Trophoblast cell (in vitro differentiated cells and primary cell): ENCODE measurements at places on chromosomes 3 and 15.

DNA sequence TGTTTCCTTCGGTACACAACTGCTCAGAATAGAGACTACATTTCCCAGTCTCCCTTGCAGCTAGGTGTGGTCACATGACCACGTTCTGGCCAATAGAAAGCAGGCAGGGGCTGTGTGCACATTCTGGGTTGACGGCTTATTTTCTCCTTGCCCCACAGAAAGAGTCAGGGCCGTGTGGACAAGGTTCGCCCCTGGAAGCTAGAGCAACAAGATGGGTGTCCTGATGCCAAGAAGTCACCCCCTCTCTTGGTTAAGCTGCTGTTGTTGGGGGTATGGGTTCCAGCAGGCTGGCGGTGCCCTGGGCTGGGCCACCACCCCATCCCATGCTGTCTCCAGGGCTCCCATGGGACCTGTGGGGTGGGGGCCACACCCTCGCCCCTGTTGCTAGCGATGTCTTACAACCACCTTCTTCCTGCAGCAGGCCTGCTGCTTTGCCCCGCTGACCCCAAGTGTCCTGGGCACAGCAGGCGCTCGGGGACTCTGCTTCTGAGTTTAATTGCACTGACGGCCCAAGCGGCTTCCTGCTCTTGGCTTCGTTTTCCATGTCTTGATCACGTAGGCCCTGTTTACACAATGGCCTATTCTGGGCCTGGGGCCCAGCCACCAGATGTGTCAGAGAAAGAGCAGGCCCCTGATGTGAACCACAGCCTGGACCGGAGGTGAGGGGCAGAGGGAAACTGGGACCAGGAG lies 24.9 kb downstream of the ABTB1 start:
- no peaks in the 10 kb centered on the region for H3K27me3 ChIP-seq
- H3K36me3 ChIP-seq = no peaks in the 10 kb centered on the region
- peaks cover 9% of the 10 kb centered on the region for H3K4me1 ChIP-seq
- no peak overlapping the region for H3K4me3 ChIP-seq
- no peak overlapping the region for H3K27ac ChIP-seq

DNA sequence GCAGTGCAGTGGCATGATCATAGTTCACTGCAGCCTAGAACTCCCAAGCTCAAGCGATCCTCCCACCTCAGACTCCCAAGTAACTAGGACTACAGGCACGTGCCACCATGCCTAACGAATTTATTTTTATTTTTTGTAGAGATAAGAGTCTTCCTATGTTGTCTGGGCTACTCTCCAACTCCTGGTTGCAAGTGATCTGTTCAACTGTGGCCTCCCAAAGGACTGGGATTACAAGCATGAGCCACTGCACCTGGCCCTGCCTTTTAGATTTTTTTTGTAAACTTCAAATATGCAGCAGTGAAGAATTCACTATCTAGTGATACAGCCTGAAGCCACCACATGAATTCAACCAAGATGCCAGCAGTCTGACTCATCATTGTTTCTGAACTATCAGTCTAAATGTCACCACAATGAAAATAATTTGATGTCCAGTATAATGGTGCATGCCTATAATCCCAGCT lies 32.7 kb downstream of the UBXN7 start:
- peaks cover 6% of the 10 kb centered on the region for H3K4me1 ChIP-seq
- H3K27ac ChIP-seq = no peak overlapping the region
- no peak overlapping the region for H3K4me3 ChIP-seq

- no peak overlapping the region for H3K4me3 ChIP-seq
- no peaks in the 10 kb centered on the region for H3K4me1 ChIP-seq
- no peak overlapping the region for H3K27ac ChIP-seq
- no peaks in the 10 kb centered on the region for H3K36me3 ChIP-seq
- DNase-seq = no peak
Measured at GRCh38 chr3:146468234-146468633, 1.1 kb downstream of the PLSCR2 start.

DNA sequence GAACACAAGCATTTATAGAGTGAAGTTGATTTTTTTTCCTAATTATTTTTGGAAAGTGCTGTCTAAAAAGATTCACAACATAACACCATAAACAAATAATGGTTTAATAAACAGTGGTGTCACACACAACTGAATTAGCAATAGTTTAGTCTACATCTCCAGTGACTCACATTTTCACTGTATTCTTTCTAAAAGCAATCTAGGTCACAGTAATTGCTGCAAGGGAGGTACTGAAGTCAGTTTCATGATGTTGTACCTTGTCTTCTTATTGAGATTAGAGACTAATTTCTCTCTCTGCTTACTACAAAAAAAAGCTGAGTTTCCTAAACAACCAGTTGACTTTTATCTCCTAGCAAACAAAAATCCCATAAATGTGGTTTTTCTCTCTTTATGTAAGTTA lies 29.6 kb downstream of the PLSCR4 start:
- H3K4me1 ChIP-seq = peaks cover 4% of the 10 kb centered on the region
- no peak for DNase-seq
- H3K27me3 ChIP-seq = no peaks in the 10 kb centered on the region
- H3K4me3 ChIP-seq = no peak overlapping the region
- no peaks in the 10 kb centered on the region for H3K36me3 ChIP-seq

- H3K27ac ChIP-seq = no peak overlapping the region
- H3K36me3 ChIP-seq = no peaks in the 10 kb centered on the region
- DNase-seq = no peak
- no peaks in the 10 kb centered on the region for H3K4me1 ChIP-seq
Measured at GRCh38 chr3:156344215-156344614, 210.7 kb downstream of the SSR3 start.

DNA sequence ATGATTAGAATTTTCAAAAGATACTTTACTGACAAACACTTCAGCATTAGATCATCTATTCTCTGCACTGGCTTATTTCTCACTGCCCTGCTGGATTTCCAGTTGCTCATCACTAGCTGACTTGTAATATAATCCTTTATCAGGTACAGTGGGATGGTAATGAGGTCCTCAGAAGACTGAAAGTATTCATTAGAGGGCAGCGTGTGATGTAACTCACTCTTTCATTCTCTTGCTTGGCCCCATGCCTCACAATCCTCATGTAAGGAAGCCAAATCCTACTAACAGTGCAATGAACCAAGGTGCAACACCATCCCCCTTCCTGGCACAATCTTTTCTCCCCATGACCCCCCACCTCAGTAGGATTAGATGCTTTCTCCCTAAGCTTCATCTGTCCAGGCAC lies 289.9 kb downstream of the CTNNB1 start:
- DNase-seq = no peak
- H3K27ac ChIP-seq = no peak overlapping the region
- H3K4me3 ChIP-seq = no peak overlapping the region
- H3K27me3 ChIP-seq = no peaks in the 10 kb centered on the region
- no peaks in the 10 kb centered on the region for H3K4me1 ChIP-seq
- H3K36me3 ChIP-seq = no peaks in the 10 kb centered on the region

- H3K27me3 ChIP-seq = peaks cover 4% of the 10 kb centered on the region
- no peak overlapping the region for H3K27ac ChIP-seq
- DNase-seq = peak; percentile 61
- peaks cover 8% of the 10 kb centered on the region for H3K4me1 ChIP-seq
Measured at GRCh38 chr3:184523825-184524615, 37.6 kb upstream of the EPHB3 start.

GRCh38 chr3:53223541-53223966 lies 32.3 kb downstream of the TKT start:
- H3K27me3 ChIP-seq = no peaks in the 10 kb centered on the region
- DNase-seq = peak; percentile 78
- H3K4me1 ChIP-seq = no peaks in the 10 kb centered on the region
- no peak overlapping the region for H3K27ac ChIP-seq
- H3K4me3 ChIP-seq = no peak overlapping the region
- peaks cover 61% of the 10 kb centered on the region for H3K36me3 ChIP-seq

- H3K4me1 ChIP-seq = no peaks in the 10 kb centered on the region
- no peak overlapping the region for H3K27ac ChIP-seq
- no peaks in the 10 kb centered on the region for H3K27me3 ChIP-seq
- H3K4me3 ChIP-seq = no peak overlapping the region
- no peak for DNase-seq
Measured at GRCh38 chr3:118059096-118059495, 975.5 kb downstream of the IGSF11 start.

- H3K36me3 ChIP-seq = no peaks in the 10 kb centered on the region
- no peak overlapping the region for H3K27ac ChIP-seq
- no peak overlapping the region for H3K4me3 ChIP-seq
- no peaks in the 10 kb centered on the region for H3K4me1 ChIP-seq
- H3K27me3 ChIP-seq = no peaks in the 10 kb centered on the region
- no peak for DNase-seq
Measured at GRCh38 chr15:95174301-95175259, 943.2 kb downstream of the MCTP2 start.

DNA sequence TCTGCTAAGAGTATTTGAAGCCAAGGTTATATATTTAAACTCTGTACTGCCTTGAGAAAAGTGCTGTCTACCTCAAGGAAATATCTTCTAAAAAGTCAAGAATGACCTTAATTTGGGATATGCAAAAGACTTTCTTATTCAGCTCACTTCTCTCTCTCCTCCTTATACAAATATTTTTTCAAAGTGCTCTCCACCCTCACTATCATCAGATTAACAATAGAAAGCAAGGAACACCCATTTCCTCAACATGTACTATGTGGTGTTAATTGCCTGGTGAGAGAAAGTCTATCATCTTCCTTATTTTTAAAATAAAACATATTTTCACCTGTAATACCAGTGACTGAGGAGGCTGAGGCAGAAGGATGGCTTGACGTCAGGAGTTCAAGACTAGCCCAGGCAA lies 44.4 kb upstream of the RSL24D1 start:
- no peaks in the 10 kb centered on the region for H3K27me3 ChIP-seq
- H3K27ac ChIP-seq = no peak overlapping the region
- no peak for DNase-seq

DNA sequence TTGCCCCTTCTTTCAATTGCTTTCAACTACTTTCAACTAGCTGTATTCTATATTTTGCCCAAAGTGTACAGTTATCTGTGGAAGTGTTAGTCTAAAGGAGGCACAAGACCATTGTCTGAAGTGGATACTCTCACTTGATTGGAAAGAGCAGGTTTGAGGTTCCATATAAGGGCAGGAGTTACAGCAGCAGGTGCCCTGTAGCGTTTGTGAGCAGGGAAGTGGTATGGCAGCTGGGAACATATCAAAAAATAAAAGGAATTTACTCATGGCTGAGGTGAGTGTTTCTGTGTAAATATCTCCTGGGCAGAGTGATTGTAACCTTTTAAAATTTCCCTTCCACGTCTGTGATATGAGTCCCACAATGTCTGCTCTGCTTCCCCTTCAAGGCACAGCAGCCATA lies 38.5 kb upstream of the DNAJC13 start:
- H3K4me1 ChIP-seq = no peaks in the 10 kb centered on the region
- H3K27ac ChIP-seq = no peak overlapping the region
- no peak overlapping the region for H3K4me3 ChIP-seq
- no peaks in the 10 kb centered on the region for H3K27me3 ChIP-seq

- no peak for DNase-seq
- H3K4me3 ChIP-seq = no peak overlapping the region
- H3K27me3 ChIP-seq = no peaks in the 10 kb centered on the region
- no peak overlapping the region for H3K27ac ChIP-seq
- no peaks in the 10 kb centered on the region for H3K4me1 ChIP-seq
Measured at GRCh38 chr3:131630097-131630496, 127.3 kb upstream of the MRPL3 start.

- no peak overlapping the region for H3K27ac ChIP-seq
- no peaks in the 10 kb centered on the region for H3K36me3 ChIP-seq
- H3K4me1 ChIP-seq = peaks cover 5% of the 10 kb centered on the region
- no peaks in the 10 kb centered on the region for H3K27me3 ChIP-seq
- no peak overlapping the region for H3K4me3 ChIP-seq
- DNase-seq = no peak
Measured at GRCh38 chr15:56963710-56964109, 45.3 kb downstream of the TCF12 start.

GRCh38 chr15:40242213-40242599 lies 3.3 kb downstream of the PAK6 start:
- no peak overlapping the region for H3K27ac ChIP-seq
- no peak for DNase-seq
- no peak overlapping the region for H3K4me3 ChIP-seq
- peaks cover 42% of the 10 kb centered on the region for H3K4me1 ChIP-seq

GRCh38 chr15:63051156-63052066 lies 8.9 kb downstream of the TPM1 start:
- H3K27me3 ChIP-seq = no peaks in the 10 kb centered on the region
- no peak overlapping the region for H3K4me3 ChIP-seq
- DNase-seq = no peak
- H3K36me3 ChIP-seq = peaks cover 31% of the 10 kb centered on the region
- peaks cover 11% of the 10 kb centered on the region for H3K4me1 ChIP-seq

- no peak overlapping the region for H3K4me3 ChIP-seq
- no peaks in the 10 kb centered on the region for H3K27me3 ChIP-seq
- no peak for DNase-seq
- H3K27ac ChIP-seq = no peak overlapping the region
- H3K36me3 ChIP-seq = no peaks in the 10 kb centered on the region
Measured at GRCh38 chr3:32973982-32974381, 22.5 kb downstream of the CCR4 start.

GRCh38 chr3:11624161-11624560 lies 19.6 kb downstream of the VGLL4 start:
- DNase-seq = no peak
- H3K36me3 ChIP-seq = no peaks in the 10 kb centered on the region
- H3K27me3 ChIP-seq = no peaks in the 10 kb centered on the region
- peaks cover 3% of the 10 kb centered on the region for H3K4me1 ChIP-seq
- H3K4me3 ChIP-seq = no peak overlapping the region
